ENCODE measurements at places on chromosomes 11 and 22.

- no peak for DNase-seq
These were observed 235.6 kb upstream of the NCAM1 start for GRCh38 chr11:112725636-112726035.

DNA sequence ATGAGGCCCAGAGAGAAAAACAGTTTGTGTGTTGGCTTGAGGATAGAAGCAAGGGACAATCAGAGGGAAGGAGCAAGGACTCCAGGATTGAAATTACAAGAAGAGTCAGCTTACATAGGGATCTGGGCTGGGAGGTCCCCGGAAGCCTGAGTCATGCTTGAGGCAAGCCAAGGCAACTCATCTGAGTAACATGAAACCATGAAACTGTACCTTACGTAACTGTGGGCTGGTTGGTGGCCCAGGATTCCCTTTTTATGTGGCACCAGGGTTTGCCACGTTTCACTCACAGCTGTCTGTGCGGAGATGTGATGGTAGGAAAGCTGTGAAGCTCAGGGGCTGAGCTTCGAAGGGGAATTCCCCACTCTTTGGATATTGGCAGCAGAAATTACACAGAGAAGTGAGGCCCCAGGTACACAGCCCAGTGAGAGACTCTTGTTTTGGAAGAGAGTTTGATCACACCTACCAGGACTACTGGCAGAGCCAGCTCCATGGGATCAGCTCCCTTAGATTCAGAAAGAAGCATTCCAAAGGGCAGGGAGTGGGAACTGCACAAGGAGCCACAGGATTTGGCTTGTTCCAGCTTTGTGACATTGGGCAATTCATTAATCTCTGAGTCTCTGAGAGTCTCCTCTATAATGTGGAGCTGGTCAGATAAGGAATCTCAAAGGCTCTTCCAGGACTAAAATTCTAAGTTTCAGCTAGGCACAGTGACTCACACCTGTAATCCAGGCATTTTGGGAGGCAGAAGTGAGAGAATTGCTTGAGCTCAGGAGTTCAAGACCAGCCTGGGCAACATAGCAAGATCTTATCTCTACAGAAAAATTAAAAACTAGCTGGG, 7.8 kb downstream of the SLC5A1 start:
- DNase-seq, result peak; percentile 58

DNA sequence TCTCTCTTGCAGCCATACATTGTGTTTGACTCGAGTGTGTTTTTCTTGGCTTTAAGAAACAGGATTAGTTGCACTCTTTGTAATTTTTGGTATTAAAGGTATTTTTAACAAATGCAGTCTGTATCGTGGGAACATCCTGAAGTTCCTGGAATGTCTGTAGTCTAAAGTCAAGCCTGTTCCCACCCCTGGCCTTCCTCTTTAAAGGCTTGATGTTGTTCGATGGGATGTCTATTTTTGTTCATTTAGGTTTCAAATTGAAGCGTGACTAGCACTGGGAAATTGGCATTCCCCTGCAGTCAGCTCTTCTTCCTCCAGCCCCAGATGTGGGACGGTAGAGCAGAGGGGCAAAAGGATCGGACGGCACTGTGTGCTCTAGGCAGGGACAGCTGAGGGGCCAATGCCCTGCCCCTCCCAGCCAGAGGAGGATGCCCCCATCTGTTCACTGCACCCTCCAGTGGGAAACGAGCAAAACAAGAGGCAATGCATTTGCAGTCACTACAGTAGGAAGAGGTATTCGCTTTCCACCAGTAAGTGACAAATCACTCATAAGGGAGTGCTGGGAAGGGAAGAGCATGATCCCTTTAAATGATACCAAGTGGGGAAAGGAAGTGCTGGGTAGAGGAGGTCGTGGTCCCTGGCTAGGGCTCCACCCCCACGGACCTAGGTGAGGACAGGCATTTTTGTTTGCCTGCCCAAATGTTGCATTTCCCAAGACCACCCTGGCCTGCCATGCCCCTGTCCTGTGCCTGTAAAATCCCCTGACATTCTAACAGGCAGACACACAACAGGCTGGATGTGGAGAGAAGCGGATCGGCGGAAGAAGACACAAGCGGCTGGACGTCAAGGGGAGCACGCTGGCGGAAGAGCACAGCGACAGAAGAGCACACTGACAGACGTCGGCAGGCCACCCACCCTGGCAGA, 47.4 kb upstream of the SEPTIN5 start:
- no peak for DNase-seq

- DNase-seq, result no peak
These were observed 461.6 kb downstream of the BUD13 start for GRCh38 chr11:116311206-116311605.

DNA sequence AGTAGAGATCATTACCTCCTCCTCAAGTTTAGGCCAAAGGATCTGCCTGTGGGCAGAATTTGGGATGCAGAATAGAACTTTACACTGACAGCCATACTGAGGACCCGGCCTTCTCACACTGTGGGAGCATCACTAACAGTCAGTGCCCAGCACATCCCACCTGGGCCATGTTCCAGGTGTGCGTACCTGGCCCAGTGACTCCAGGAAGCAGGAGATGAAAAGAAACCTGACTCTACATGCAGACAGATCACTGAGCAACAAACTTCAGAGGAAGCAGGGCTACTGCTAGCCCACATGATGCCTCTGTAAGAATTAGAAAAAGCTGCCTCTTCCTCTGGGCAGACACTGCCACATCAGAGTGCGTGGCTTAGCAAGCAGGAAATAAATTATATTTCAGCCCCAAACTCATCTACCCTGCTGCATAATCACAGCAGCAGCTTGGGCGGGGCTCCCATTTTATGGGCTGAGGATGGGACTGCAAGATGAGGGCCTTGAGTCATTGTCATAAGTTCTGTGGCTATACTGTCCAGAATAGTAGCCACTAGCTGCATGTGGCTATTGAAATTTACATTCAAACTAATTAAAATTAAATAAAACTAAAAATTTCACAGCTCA, 6.0 kb upstream of the LMO2 start:
- no peak for DNase-seq

GRCh38 chr11:3834664-3835461, 5.9 kb downstream of the RHOG start:
- DNase-seq, result peak; percentile 58

GRCh38 chr11:34234086-34234740, 123.6 kb downstream of the ABTB2 start:
- DNase-seq, result peak; percentile 87

GRCh38 chr22:28247667-28248363, 328.8 kb upstream of the PITPNB start:
- no peak for DNase-seq

Data from GM23338 (cell line).